Mesenteric fat pad (tissue), 1 donor: ENCODE measurements at places on chromosomes 16 and 17. TPM values are rescaled to one million over a fixed set of nuclear protein-coding genes. Genes with fewer than 3 reads are reported as not detected.

Gene DNASE1L2
- 0.39 TPM for total RNA-seq

Gene KRTAP4-9
- total RNA-seq: not detected

DNA sequence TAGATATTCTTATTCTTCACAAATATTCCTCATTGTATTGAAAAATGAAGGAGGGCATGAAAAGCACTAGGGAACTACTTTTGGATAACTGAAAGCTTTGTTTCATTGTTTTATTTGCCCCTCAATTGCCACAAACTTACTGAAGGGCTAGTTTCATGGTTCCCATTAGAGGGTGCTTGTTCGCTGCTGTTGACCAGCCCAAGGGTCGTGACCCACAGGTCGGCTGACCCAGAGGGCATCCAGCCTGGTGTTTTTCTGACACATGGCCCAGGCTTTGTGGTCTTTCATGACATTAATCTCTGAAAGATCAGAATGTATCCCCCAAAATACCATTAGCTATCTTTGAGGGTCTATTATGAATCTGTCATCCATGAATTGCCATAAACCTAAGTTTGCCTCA, 30.0 kb downstream of the DGKE start:
- DNase-seq: no peak

- no peak for DNase-seq
These were observed 44.2 kb upstream of the TANC2 start for GRCh38 chr17:62921817-62922216.

DNA sequence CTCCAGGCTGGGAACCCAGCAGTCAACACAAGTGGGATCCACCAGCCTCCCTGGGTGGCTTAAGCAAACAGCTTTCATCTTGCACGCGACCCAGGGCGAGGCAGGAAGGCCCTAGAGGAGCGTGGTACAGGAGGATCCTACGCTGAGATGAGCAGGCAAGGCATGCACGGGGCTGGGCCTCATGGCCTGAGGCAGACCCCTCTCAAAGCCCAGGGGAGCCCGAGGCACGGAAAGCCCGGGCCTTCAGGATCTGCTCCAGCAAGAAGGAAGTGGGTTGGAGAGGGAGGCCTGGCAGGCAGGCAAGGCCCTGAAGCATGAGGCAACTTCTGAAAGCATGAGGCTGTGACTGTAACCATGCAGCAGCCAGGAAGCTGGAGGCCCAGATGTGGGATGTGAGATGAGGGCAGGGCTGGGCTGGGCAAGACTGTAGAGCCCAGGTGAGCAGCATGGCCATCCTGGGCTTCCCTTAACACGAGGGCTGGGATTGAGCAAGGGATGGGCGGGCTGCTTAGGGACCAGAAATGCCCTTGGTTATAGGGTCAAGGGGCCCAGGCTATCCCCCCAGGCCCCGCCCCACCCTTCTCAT, 338.7 kb downstream of the C16orf95 start:
- DNase-seq: no peak

DNA sequence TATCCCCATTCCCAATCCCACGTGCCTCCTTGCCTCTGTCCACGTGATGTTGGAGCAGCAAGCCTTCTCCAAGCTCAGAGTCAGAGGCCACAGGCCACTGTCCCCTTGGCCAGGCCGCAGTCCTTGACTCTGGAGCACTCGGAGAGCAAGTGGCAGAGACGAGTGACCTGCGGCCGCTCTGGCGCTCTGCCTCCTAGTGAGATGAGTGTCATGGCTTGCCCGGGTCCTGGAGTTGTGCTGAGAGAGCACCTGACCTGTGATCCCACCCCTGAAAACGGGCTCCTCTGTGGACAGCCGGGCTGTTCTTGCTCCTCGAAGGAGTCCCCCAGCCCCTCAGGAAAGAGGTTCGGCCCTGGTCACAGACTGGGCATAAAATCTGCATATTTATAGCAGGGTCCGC, 10.0 kb upstream of the FASN start:
- DNase-seq: no peak

DNA sequence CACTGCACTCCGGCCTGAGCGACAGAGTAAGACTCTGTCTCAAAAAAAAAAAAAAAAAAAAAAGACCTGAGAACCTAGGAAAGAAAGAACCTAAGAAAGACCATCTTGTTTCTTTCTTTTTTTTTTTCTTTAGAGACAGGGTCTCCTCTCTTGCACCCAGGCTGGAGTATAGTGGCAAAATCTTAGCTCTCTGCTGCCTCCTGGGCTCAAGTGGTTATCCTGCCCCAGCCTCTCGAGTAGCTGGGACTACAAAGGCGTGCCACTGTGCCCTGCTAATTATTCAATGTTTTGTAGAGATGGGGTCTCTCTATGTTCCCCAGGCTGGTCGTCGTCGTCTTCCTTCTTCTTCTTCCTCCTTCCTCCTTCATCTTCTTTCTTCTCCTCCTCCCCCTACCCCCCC, 7.8 kb upstream of the BIRC5 start:
- DNase-seq: no peak

- no peak for DNase-seq
These were observed 4.0 kb downstream of the ITGAD start for GRCh38 chr16:31397096-31397660.
